ENCODE measurements at places on chromosomes 5 and 9.

GRCh38 chr9:88106492-88106891 lies 31.8 kb downstream of the SPATA31C2 start:
- no peak for DNase-seq

- DNase-seq, result no peak
Observed at GRCh38 chr9:655875-656274, 185.6 kb upstream of the DMRT1 start.

- no peak for DNase-seq
Observed at GRCh38 chr9:89576404-89576839, 28.4 kb upstream of the GADD45G start.

DNA sequence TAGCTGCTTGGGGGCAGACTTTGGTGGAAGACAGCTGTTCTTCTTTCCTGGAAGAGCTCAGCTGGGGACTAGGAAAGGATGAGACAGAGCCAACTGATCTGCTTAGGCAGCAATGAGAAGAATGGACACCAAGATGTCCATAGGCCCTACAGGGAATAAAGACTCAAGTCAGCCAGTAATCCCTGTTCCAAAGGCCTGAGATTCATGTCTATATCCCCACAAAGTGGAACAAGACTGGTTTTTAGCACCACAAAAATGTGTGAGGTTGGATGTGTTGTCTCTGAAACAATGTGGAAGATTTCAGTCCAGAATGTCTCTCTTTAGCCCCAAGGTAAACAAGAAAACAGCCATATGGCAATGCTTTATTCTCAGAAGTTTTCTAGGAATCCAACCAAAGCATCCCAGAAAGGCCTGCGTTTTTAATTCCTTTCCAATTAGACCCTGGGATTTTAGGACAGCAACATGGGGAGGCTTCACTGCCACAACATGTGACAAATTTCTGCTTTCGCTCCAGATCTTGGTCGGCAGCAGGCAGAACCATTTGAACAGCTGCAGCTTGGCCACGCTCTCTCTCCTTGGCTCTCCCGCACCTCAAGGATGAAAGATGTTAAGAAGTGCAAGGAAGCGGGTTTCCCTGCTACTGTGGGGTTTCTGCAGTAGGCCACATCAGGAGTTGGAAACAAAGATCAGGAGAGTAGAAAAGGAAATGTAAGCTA lies 245.1 kb downstream of the FSTL4 start:
- no peak for DNase-seq

- DNase-seq, result no peak
Observed at GRCh38 chr5:116766470-116766947, 191.9 kb upstream of the SEMA6A start.

DNA sequence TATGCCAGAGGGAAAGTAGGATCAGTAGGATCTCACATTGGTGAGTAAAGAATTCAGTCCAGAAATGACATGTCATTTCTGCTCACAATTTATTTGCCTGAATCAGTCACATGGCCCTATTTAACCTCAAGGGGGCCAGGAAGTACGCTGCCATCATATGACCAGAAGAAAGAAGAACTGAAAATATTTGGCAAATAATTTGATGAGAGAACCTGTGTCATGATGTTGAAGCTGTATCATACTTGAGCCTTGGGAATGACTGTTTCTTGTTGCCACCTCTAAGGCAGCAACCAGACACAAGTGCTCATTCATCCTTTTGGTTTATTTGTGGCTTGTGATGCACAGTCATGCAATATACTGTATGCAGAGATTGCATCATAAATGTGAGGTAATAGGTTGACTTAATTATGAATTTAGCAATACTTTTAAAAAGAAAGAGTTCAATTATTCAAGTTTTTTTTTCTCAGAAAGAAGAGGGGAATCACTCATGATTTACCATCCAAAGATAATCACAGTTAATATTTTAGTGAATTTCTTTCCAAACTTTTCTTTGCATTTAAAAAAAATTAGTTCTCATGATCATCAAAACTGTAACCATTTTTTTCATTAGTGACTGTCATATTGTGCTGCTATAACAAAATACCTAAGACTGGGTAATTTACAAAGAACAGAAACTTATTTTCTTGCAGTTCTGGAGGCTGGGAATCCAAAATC lies 8.2 kb upstream of the ZFYVE16 start:
- DNase-seq, result no peak

- DNase-seq, result no peak
Observed at GRCh38 chr5:6349387-6349786, 29.0 kb downstream of the MED10 start.

GRCh38 chr9:106065136-106065535 lies 370.8 kb downstream of the TMEM38B start:
- no peak for DNase-seq

GRCh38 chr5:137280656-137281055 lies 218.5 kb downstream of the SPOCK1 start:
- no peak for DNase-seq

- DNase-seq, result no peak
Observed at GRCh38 chr5:59328709-59329296, 564.7 kb downstream of the PDE4D start.

All from stimulated activated CD8-positive, alpha-beta memory T cell treated with anti-CD3 and anti-CD28 coated beads, Interleukin-15, amount 100 ng/mL, for 4 hours (primary cell).